ENCODE measurements at places on chromosomes 2 and 18. TPM values are rescaled to one million over a fixed set of nuclear protein-coding genes. Genes with fewer than 3 reads are reported as not detected.

DNA sequence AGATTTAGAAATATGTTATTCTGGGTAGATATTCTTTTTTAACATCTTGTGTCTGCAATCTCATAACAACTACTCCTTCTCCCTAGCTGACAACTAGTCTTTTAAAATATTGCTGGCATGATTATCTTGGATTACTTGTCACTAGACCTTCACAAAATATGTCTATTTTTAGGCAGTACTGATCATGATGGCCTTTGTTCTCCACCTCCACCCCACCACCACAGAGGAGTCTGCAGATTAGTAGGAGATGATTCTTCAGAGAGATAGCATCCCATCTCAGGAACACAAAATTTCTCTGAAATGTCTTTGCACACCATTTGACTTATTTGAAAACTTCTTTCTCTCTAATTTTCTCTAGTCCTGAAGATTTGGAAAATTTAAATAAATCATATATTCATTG, 338.1 kb upstream of the SPHKAP start:
- no peak for DNase-seq

- DNase-seq: no peak
Measured at GRCh38 chr18:28974504-28974903, 797.6 kb upstream of the CDH2 start.

- no peak for DNase-seq
Measured at GRCh38 chr2:98028101-98028561, 32.4 kb upstream of the TMEM131 start.

- no peak for DNase-seq
Measured at GRCh38 chr2:7429733-7430132, 512.5 kb downstream of the RNF144A start.

GRCh38 chr2:4909346-4910009, 782.7 kb upstream of the SOX11 start:
- no peak for DNase-seq

- no peak for DNase-seq
Measured at GRCh38 chr18:51125976-51126375, 71.5 kb downstream of the MEX3C start.

The MEIS1 gene
- total RNA-seq: 3.4 TPM

- no peak for DNase-seq
Measured at GRCh38 chr18:77373730-77374445, 124.2 kb downstream of the GALR1 start.

The RIT2 gene
- not detected for total RNA-seq

DNA sequence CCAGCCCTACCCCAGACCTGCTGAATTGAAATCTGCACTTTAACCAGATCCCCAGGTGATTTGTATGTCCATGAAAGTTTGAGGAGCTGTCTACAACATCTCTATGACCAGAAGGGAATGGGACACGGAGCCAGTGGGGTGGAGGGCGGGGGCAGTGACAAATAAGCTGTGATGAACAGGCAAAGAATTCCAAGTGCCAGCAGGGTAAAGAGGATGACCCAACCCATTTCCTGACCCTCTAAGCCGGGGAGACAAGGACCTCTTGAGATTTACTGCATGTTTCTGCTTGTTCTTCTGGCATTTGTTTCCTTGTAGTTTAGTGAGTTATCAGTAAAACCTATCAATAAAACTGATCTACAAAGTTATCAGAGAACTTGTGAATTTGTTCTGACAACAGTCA, 8.7 kb downstream of the TET3 start:
- DNase-seq: no peak

- DNase-seq: no peak
Measured at GRCh38 chr2:135839713-135840112, 2.7 kb upstream of the LCT start.

GRCh38 chr2:86290596-86291327, 46.7 kb downstream of the REEP1 start:
- DNase-seq: no peak

All from T-cell (primary cell).